ENCODE measurements at places on chromosomes 13 and 19. TPM values are rescaled to one million over a fixed set of nuclear protein-coding genes. Genes with fewer than 3 reads are reported as not detected.
A peak's percentile ranks its signal among the peaks of the same experiment; 100 is the strongest.

GRCh38 chr13:89749888-89750287 is 1597.6 kb upstream of the MIR17HG start:
- no peak for DNase-seq

GRCh38 chr13:75685239-75685697 is 49.1 kb downstream of the LMO7 start:
- DNase-seq = peak; percentile 96

DNA sequence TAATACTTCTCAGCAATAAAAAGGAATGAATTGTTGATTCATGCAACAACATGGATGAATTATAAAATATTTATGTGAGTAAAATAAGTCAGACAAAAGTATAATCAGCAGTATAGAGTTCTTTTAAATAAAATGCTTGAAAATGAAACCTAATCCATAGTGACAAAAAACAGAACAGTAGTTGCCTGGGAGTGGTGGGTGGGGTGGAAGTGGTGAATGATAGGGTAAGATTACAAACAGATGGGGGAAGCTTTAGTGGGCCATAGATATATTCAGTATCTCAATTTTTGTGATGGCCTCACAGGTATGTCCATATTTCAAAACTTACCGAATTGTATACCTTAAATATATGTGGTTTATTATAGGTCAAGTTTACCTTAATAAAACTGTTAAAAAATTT is 124.9 kb upstream of the UBL3 start:
- DNase-seq = no peak

- DNase-seq = no peak
These were observed 254.8 kb downstream of the LHFPL6 start for GRCh38 chr13:39347926-39348901.

GRCh38 chr13:112622375-112622774 is 34.4 kb upstream of the TUBGCP3 start:
- DNase-seq = no peak

DNA sequence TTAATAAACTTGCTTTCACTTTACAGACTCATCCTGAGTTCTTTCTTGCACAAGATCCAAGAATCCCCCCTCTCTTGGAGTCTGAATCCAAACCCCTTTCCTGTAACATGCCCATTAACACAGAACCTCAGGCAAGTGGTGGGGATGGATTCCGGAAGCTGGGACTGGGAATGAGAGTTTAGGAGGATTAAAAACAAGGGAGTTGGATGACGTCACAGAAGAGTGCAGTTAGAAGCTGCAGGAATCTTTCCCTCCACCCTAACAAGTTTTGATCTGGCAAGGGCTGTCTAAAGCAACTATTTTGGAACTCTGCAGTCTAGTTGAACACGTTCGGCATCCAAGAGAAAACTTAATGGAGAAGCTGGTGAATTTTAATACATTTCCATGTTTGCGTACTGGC is 48.2 kb upstream of the PEPD start:
- peak; percentile 23 for DNase-seq

DNA sequence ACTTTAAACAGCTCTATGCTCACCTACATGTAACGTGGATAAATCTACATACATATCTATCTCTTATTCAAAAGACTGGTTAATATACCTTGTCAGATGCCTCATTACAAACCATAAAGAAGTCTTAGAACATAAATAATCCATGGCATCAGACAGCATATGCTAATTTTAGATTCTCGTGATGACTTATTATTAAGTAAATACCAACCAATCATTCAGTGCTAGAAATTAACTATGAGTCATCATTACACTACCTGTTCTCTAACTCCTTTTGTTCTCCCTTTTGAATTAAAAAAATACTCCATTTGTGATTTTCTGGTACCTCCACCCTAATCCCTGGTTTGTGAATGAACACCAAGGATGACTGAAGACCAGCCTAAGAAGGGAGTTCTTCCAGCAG is 754.3 kb upstream of the ARGLU1 start:
- no peak for DNase-seq

- no peak for DNase-seq
These were observed 153.7 kb downstream of the KLF5 start for GRCh38 chr13:73212482-73212881.

DNA sequence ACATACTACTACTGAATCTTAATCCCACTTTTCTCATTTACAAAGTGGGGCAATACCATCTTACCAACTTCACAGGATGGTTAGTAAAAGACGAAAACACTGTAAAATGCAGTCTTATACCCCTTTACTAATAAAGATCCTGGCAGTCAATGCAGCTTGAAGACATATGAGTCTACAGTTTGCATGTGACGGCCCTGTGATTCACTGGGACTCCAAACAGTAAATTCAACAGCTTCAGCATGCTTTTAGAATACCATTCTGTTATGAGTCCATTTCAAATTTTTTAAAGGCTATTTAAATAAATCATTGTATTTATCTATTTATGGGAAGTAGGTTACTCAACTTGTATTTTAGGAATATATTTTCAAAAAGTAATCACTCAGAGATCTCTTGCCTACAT is 629.1 kb downstream of the LIG4 start:
- no peak for DNase-seq

GRCh38 chr19:49870309-49870901 is 3.0 kb upstream of the PNKP start:
- DNase-seq = no peak

DNA sequence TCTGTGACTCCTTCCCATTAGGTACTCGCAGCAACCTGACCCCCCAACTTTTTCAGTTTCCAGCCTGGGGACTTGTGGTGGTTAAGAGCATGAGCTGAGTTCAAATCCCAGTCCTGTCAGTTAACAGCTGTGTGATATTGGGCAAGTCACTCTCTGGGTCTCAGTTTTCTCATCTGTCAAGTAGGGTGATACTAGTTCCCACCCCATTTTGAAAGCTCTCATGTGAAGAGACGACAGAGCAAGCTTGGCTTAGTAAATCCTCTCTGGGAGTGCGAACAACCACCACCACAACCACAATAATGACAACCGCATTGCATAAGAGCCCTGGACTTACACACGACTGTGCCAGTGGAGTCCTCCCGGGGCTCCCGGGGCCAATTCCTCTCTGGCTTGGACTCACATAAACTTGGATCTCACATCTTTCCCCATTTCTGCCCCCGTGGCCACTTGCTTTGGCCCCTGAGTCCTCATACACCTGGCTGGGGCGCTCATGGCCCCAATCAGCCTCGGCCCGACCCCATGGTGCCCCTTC is 454 bp downstream of the BLVRB start:
- peak; percentile 83 for DNase-seq

Gene CEACAM7
- not detected for total RNA-seq

Gene TBXA2R
- total RNA-seq = 4.3 TPM

Gene SHD
- total RNA-seq = 0.12 TPM

Gene PPM1N
- 1.8 TPM for total RNA-seq

Gene ZNF763
- 1.1 TPM for total RNA-seq

Gene NTN5
- not detected for total RNA-seq

Gene CEACAM3
- not detected for total RNA-seq

Gene ADAT3
- 1.3 TPM for total RNA-seq

Data from RPMI7951 (cell line).